ENCODE measurements at places on chromosomes 16 and 17. TPM values are rescaled to one million over a fixed set of nuclear protein-coding genes. Genes with fewer than 3 reads are reported as not detected.

- DNase-seq, result no peak
These were observed 20.2 kb upstream of the C1QL1 start for GRCh38 chr17:44988044-44988942.

The MILR1 gene
- 6.6 TPM for total RNA-seq

DNA sequence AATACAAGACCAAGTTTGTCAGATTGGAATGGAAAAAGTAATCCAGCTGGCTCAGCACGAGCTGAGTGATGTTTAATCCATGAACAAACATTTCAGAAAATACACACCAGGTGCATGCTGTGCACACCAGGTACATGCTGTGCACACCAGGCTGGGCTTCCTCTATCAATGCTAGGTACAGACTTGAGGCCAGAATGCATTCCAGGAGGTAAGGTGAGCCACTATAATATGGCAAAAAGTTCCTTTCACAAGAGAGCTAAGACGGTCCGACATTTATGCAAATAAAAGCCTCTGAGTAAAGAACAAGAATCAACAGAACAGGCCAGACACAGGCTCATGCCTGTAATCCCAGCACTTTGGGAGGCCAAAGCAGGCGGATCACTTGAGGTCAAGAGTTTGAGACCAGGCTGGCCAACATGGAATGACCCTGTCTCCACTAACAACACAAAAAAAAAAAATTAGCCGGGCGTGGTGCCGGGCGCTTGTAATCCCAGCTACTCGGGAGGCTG is 128.2 kb downstream of the ZNF778 start:
- DNase-seq, result no peak

The YPEL2 gene
- 23.1 TPM for total RNA-seq

GRCh38 chr17:17419631-17420030 is 57.2 kb upstream of the MED9 start:
- no peak for DNase-seq

- DNase-seq, result peak; percentile 83
These were observed 20.5 kb downstream of the SLC4A1 start for GRCh38 chr17:44247440-44247841.
